SHP77 (cell line): ENCODE measurements at places on chromosomes 13 and 19.

- DNase-seq: no peak
These were observed 4.5 kb upstream of the FCGRT start for GRCh38 chr19:49507803-49508494.

- no peak for DNase-seq
These were observed 17.7 kb upstream of the SEMA6B start for GRCh38 chr19:4577020-4577782.

- no peak for DNase-seq
These were observed at the start of gene COL5A3 for GRCh38 chr19:10010247-10010691. Gene COL5A3, minus strand, starts transcription at chr19:10010504. Its CDS starts 119 bp downstream, at chr19:10010385.

- no peak for DNase-seq
These were observed 1171.2 kb downstream of the DIAPH3 start for GRCh38 chr13:58992478-58993042.

GRCh38 chr19:29715701-29716581, 880 bp upstream of the C19orf12 start:
- DNase-seq: no peak

- DNase-seq: no peak
These were observed 26.2 kb downstream of the ZNF160 start for GRCh38 chr19:53076984-53077383.

DNA sequence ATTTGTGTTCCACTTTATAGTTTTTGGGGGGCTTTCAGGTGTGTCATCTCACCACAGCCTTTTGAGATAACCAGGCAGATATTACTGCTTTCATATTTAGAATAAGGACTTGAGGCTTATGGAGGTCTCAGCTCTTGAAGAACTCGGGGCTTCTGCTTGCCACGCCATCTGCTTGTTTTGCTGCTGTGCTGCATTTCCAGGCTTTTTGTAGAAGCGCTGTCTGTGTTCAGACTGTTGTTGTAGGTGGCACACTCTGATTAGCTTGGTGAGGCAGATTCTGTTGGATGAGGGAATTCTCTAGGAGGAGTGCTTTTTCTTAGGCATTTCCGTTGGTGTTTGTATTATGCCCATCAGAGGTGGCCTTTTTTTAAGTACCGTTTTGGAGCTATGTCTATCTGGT, 57.2 kb downstream of the WASF3 start:
- no peak for DNase-seq

- DNase-seq: no peak
These were observed 587.4 kb downstream of the LMO7 start for GRCh38 chr13:76223565-76223964.

DNA sequence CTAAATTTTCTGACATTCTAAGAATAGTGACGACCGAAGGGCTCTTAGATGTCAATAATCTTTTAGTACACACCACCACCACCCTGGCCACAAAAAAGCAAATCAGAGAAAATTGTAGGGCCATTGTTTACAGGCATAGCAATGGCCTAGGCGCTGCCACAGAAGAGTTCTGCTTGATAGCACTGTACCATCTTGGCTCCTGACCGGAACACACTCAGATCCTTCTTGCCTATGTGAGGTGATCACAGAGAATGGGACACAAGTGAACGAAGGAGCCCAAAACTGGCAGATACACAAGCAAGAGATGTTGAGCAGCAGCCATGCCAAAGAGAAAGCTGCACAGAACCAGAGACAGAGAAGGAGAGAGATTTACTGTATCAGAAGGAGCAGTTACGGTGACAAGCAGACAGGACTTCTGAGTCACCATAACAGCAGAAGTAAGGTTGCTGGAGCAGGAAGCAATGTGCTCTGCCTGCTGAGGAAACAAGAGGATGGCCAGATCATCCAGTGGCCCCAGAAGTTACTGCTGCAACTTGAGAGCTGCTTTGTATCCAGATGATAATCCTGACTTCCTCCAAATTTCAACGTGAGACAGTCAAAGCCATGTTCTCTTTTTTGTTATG, 105.2 kb downstream of the SLITRK6 start:
- DNase-seq: no peak

GRCh38 chr19:4136680-4137088, 12.8 kb upstream of the MAP2K2 start:
- no peak for DNase-seq

DNA sequence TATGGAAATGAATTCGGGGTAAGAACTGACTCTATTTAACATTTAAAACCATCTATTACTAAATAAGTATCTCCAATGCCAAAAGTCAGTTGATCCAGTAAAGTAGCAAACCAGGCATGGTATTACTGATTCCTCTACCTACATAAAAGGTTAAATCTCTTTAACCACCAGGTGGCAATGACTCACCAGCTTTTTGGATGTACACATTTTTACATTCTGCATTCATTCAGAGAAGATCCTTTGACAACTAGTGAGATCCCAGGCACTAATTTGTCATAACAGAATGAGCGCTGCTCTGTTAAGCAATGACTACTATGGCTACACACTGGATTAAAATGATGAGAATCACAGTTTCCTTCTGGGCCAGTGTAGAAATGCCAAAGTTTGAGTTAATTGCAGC, 329.8 kb upstream of the GPC6 start:
- DNase-seq: peak; percentile 71

- DNase-seq: no peak
These were observed 2832.4 kb downstream of the PCDH9 start for GRCh38 chr13:64397701-64398100.

GRCh38 chr19:1453525-1454364, 3.8 kb downstream of the APC2 start:
- DNase-seq: no peak

DNA sequence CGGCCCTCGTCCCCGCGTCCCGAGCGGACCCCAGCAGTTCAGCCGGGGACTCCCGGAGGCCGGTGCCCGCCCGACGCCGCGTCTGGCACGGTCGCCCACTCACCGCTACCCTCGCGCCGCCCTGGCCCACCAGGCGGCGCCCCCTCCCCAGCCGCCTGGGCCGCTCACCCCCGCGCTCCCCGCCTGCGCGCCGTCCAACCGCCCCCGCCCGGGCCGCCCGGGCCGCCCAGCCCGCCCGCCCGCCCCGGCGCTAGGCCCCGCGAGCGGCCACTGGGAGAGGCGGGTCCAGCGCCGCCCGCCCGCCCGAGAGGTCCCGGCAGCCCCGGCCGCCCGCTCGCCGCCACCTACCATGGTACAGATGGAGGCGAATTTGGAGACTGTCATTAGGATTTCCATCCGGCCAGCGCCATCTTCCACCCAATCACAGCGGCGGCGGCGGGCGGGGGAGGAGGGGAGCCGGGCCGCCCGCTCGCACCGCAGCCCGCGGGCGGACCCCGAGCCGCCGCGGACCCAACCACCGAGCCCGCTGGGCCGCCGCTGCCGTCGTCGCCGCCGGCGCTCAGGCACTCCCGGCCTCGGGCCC, at the start of gene USP12:
Gene USP12, minus strand, starts transcription at position 568 of the 583 bp plus-strand sequence. Its CDS starts 172 bp downstream, at position 396.
- DNase-seq: no peak

- peak; percentile 7 for DNase-seq
These were observed 8.0 kb downstream of the DNASE2 start for GRCh38 chr19:12872941-12873890.

DNA sequence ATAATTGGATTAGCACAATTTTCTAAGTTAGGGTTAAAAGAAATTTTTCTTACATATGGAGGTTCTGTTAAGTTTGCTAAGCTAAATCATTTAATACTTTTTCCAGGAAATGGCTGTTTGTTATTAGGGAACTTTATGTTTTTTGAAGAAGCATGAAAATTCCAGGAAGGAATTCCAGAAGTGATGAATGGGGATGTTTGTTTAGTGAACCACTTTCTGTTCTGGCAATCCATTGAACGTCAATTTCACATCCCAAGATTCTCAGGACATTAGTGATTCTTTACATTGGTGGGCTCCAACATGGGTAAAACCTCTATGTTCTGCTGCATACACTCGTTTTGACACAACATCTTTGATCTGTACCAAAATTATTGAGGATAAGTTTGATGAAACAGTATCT, 534.4 kb downstream of the IRS2 start:
- DNase-seq: no peak

DNA sequence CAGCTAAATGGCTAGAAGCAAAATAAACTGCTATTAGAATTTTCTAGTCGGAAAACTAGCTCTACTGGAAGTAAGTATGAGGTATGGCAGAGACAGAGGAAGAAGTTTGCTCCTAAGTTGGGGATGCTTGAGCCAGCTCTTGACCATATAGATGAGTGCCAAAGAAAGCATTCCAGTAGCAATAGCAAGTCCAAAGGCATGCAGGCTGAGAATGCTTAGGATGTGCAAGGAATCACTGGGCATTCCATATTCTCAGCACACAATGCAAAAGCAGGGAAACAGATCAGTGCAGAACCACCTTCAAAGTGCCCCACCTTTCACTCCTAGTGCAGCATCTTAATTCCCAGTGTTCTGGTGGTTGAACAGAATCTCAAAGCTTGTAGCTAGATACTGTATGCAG, 32.9 kb downstream of the SERTM1 start:
- DNase-seq: no peak

GRCh38 chr19:6429419-6430221, 3.9 kb downstream of the SLC25A41 start:
- no peak for DNase-seq

DNA sequence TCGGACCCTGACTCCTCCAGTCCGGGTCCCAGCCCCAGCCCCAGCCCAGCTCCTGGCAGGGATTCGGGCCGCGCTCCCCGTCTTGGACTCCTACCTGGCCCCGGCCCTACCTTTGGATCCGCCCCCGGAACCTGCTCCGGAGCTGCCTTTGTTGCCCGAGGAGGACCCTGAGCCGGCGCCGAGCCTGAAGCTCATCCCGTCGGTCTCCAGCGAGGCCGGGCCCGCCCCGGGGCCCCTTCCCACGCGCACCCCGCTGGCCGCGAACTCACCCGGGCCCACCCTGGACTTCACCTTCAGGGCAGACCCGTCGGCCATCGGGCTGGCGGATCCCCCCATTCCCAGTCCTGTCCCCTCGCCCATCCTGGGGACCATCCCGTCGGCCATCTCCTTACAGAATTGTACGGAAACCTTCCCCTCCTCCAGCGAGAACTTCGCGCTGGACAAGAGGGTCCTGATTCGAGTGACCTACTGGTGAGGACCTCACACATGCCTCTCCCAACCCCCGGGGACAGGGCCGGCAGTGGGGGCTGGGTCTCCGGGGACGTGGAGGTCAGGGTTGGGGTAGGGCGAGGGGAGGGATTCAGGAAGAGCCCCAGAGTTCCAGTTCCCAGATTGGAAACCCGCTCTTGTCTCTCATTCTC, 732 bp downstream of the SELENOV start:
- no peak for DNase-seq

- no peak for DNase-seq
These were observed 50.5 kb downstream of the RFC3 start for GRCh38 chr13:33868343-33868994.

- peak; percentile 96 for DNase-seq
These were observed 32.5 kb downstream of the MCF2L start for GRCh38 chr13:113001241-113002140.

- no peak for DNase-seq
These were observed 982 bp downstream of the ZNF780B start for GRCh38 chr19:40055049-40055448.

DNA sequence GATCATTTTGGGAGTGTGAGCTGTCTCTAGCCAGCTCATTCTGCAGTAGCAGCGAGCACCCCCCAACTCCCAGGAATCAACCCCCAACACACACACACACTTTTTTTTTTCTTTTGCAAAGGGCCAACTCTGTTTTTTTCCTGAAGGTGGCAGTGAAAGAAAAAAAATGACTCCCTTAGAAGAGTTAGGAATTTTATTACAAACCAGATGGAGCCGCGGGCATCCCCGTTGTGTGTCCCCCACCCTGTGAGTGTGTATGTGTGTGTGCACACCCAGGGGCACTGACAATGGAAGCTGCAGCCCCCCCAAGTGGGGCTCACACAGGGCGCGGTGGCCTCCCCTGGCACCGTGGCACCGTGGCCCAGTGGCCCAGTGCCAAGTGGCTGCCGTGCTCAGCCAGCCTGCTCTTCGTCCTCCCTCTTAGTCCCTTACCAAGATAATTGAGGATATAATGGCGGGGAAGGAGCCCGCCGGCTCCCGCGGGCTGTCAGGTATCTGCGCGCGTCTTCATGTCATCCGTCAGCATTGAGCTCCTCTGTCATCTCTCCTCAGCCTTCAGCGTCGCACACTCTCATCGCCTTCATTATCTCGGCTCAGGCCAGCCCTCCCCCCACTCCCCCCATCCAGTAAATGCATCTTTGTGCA, 314.1 kb downstream of the ZNF536 start:
- DNase-seq: no peak

DNA sequence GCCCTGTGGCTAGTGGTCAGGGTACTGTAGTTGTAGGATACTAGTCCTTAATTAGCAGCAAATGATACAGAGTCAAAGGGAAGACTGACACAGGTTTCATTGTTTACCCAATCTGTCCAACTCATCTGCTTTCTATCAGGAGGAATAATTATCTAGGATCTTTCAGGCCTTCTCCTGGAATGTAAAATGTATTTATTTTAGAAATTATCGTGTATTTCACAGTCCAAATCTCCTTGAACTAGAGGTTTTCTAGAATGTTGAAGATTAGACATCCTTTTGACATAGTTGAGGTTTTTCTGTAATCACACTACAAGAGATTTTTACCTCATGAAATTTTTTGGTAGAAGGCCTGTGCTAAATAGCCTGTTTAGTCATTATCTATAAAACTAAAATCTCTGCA, 1694.8 kb upstream of the PCDH20 start:
- no peak for DNase-seq

GRCh38 chr13:108943842-108944241, 314.4 kb downstream of the MYO16 start:
- no peak for DNase-seq

GRCh38 chr13:98201984-98202383, 24.9 kb upstream of the RNF113B start:
- DNase-seq: no peak

DNA sequence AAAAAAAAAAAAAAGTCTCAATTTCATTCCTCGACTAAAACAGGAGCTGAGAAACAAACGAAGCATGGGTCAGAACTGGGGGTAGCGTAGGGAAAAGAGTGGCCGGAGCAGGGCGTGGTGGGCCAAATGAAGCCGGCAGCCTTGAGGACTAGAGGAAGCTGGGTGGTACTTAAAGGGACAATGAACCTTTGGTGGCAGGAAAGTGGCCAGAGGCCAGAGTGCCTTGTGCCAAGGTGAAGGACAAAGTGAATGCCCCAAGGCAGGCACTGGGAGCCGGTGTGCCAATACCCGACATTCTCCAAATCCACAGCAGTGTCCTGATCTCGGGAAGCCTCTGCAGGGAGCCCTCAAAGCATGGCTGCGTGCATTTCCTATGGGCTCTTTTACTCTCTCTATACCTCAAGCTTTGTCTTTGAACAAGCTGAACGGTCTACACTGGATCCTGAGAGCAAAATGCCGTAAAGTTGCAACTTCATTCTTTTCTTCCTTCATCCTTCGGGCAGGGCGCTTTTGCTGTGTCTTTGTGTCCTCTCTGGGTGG, 195.0 kb upstream of the KL start:
- no peak for DNase-seq
